Activated CD4-positive, alpha-beta memory T cell treated with anti-CD3 and anti-CD28 coated beads for 36 hours (primary cell): ENCODE measurements at places on chromosomes 7 and 10.

- DNase-seq, result no peak
Measured at GRCh38 chr10:75430000-75430763, 1.2 kb upstream of the LRMDA start.

- DNase-seq, result no peak
Measured at GRCh38 chr10:71962901-71963300, 1.3 kb upstream of the CHST3 start.

- DNase-seq, result no peak
Measured at GRCh38 chr10:111833251-111833650, 350.3 kb downstream of the GPAM start.

DNA sequence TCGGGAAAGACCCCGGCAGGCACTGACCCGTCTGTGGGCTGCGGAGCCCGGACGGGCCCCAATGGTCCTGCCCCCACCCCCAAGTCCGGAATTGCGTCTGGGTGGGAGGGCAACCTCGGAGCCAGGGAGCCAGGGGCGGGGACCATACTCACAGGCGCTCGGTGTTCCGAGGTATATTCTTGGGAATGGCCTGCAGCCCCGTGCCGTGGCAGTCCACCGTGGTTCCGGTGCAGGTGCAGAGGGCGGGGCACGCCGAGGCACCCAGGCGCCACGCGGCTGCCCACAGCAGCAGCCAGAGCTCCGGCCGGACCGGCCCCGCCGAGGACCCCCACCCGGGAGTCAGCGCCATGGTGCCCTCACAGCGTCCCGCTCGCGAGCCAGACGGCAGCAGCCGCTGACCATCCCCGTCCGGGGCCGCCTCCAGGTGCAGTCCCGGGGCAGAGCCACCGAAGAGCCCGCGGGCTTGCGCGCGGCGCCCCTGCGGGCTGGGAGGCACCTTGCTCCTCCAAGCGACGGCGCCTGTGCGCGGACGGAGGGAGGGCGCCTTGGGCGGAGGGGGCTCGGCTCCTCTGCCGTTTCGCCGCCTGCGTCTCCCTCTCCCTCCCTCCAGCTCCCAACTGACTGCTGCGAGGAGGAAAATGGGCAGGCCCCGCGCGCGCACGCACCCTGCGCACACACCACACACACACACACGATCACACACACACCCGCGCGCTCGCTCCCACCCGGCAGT, at the start of gene SLIT1:
SLIT1 (minus strand) TSS at position 634 of the 733 bp plus-strand sequence; CDS start at position 349, 285 bp downstream.
- DNase-seq, result no peak

DNA sequence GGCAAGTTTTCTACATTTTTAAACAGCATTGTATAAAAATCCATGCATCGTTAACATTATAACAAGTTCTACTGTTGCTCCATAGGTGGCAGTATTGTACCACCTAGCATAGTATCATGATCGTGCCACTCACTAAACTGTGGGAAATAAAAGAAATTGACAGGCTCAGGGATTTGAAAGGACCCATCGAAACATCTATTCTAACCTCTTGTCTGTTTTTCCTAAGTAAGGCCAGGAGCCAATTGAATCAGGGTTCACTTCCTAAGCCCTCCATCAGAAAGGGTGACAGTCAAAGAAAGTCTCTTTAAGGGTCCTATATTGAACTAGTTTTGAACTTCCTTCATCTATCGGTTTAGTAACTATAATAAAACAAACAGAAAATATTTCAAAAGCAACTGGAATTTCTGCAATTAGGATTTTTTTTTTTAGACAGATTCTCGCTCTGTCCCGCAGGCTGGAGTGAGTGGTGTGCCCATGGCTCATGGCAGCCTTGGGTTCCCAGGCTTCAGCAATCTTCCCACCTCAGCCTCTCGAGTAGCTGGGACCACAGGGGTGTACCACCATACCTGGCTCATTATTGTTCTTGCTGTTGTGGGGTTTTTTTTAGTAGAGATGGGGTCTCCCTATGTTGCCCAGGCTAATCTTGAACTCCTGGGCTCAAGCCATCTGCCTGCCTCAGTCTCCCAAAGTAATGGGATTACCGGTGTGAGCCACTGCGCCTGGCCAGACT, 9.4 kb downstream of the HACD1 start:
- DNase-seq, result no peak

DNA sequence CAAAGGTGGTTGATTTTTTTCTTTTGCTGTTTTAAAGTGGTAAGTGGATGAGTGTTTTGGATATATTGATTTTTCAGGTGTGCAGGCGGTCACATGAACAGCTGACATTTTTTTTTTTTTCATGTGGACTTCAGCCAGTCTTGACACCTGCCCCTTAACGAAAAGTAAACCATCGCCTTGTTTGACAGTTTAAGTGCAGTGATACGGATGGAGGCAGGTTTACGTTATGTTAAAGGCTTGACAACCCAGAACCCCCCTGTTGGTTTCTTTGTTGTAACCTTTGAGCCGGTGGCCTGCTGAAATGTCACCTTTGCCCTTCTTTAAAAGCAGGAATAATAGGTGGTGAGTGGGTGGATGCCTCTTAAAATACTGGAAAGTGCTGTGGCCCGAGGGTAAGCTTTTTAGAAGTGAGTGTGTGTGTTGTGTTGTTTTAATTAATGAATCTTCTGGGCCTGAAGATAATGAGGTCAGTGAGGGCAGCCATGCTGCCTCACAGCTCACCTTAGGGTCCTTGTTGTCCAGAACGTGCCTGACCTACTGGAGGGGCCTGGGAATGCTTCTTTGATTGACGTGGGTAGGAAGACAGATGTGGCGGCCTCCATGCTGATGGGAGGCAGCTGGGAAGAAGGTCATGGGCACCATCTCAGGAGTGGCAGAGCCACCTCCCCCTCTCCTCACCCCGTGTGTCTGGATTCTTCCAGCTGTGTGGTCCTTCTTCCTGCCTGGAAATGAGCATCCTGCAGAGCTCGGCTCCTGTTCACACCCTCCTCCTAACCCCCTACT, 69.8 kb downstream of the TCF7L2 start:
- DNase-seq, result no peak

DNA sequence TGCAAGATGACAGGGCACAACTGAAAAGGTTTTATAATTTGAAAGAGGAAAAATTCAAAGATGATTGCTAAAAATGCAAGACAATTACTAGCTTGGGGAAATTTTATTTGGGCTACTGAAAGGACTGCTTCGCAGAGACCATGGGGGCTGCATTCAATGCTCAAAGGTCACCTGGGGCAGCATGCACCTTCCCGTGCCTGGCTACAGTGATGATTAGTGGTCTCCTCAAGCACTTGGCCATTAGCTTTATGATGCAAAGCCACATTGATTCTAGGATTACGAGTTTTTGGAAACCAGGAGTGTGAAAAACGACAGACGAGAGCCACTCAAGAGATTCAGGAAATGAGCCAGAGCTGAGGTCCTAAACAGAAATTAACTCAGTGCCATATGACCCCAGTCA, 764.6 kb downstream of the PHTF2 start:
- DNase-seq, result no peak

DNA sequence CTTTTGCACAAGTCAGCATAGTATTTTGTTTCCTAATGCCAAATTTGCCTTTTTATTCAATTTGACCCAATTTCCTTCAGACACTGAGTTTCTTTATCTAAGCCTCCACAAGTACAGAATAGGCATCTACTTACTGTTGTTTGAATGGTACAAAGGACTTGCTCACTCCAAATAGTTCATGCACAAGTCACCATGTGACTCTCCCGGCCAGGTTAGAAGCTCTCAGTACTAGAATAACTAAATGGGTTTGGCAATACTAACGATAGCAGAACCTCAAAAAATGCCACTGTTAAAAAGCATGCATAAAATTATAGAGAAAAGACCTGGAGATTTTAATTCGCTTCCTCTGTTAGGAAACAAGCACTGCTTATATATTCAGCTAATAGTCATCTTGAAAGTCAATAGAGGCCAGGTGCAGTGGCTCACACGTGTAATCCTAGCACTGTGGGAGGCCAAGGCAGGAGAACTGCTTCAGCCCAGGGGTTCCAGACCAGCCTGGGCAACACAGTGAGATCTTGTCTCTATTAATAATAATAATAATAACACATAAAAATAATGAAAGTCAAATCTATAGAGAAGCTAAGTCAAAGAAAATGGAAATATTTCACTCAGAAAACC, 335.8 kb upstream of the MBL2 start:
- no peak for DNase-seq

DNA sequence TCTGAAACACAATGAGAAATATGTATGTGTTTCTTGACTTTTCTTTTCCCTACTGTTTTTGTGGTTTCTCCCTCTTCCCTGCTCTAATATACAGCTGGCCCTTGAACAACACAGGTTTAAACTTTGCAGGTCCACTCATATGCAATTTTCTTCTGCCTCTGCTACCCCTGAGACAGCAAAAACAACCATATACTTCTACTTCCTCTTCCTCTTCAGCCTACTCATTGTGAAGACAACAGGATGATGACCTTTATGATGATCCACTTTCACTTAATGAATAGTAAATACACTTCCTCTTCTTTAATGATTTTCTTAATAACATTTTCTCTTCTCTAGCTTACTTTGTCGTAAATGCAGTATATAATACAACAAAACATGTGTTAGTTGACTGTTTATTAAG, 35.0 kb upstream of the DGKB start:
- DNase-seq, result no peak

- DNase-seq, result no peak
Measured at GRCh38 chr7:72336632-72337389, 75.3 kb downstream of the CALN1 start.

GRCh38 chr10:48473704-48474103, 131.2 kb downstream of the ARHGAP22 start:
- peak; percentile 3 for DNase-seq

DNA sequence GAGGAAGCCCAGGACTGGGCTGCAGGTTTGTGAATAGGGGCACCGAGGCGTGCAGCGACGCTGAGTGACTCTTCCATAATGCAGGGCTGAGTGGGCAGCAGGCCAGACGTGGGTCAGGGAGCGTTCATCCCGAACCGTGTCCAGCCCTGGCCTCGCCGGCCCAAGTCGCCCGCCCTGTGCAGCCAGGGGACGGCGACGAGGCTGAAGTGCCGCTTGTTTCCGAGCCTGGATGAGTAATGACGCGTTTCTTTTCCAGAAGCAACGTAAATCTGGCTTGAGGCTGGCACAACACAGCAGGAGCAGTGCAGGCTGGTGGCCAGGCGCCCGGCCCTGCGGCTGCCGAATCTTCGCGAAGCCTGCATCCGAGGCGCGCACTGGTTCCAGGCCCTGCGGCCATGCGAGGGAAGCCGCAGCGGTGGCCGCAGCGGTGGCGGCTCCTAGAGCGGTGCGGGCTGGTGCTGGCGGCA, 74.0 kb upstream of the SEC61G start:
- no peak for DNase-seq
